Naive thymus-derived CD8-positive, alpha-beta T cell (primary cell): ENCODE measurements at places on chromosomes 7 and 10. TPM values are rescaled to one million over a fixed set of nuclear protein-coding genes. Genes with fewer than 3 reads are reported as not detected.

The CYP2E1 gene
- polyA plus RNA-seq = not detected

The LIPF gene
- polyA plus RNA-seq = not detected

The RSPH10B2 gene
- polyA plus RNA-seq = not detected

The CASP7 gene
- 15.5 TPM for polyA plus RNA-seq

The C7orf33 gene
- polyA plus RNA-seq = not detected

The TFPI2 gene
- not detected for polyA plus RNA-seq

DNA sequence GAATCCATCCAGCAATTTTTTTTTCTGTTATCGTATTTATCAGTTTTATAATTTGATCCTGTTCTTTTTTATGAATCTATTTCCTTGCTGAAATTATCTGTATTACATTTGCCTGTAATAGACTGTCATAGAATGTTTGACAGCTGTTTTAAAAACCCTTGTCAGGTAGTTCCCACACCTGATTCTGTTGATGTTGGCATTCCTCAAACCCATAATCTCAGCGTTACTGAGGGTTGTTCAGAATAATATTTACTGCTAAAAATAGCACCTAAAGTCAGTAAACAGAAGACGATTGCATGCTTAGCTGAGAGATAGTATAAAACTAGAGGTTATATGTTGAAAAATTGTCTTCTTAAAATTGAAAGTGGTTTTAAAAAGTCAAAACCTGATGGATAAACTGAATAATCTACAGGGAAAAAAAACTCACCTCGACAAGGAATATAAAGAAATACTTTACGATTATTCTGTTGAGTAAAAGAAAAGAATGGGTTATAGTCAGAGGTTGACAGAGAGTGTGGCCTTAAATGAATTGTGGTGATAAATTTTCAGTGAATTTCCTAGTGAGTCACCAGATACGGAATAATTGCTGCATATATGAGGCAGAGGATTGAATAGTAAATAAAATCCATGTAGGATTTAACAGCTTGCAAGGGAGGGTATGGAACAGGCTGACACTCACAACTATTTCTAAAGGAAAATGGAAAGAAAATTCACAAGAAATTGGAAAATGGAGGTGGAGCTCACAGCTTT is 824.1 kb upstream of the IGFBP3 start:
- DNase-seq = no peak

GRCh38 chr7:121195874-121196273 is 132.9 kb upstream of the WNT16 start:
- DNase-seq = no peak

DNA sequence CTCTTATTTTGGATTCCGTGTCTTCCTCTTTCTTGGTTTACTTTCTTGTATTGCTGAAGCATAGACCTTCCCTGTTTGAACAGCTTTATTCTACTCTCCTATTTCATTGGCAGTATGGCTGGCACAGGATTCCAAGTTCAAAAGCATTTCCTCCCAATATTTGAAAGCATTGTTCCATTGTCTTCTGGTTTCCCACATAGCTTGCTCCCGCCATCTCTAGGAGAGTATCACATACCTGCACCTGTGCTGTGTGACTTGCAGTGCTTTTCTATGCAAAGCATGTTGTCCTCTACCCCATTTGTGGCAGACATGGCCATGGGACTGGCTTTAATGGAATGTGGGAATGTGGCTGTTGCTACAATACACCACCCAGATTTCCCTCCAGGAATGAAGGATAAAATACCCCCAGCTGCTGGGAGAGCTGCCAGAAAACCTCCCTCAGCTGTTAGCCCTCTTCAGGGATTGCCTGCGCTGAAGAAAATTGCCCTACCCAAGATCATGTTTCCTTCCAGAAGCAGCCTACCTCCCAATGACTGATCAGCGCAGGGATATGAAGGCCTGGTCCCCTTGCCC is 6.9 kb upstream of the MYOF start:
- no peak for DNase-seq

GRCh38 chr7:93958651-93959050 is 37.1 kb downstream of the GNG11 start:
- DNase-seq = no peak

DNA sequence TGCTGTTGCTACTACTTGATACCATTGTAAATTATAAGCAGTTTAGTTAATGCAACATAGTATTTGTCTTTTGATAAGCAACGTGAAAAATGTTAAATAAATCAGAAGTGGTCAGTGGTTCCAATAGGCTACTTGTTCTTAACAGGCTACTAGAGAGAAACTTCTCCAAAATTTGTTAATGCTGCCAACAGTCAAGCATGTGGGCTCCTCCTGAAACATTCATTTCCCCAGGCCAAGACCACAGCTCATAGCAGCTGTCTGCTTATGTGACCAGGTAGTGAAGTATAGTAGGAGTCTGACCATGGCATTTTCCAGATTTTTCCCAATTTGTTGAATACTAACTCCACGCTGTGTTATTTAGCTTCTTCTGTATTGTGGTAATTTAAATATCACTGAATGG is 81.0 kb downstream of the CYP51A1 start:
- no peak for DNase-seq

DNA sequence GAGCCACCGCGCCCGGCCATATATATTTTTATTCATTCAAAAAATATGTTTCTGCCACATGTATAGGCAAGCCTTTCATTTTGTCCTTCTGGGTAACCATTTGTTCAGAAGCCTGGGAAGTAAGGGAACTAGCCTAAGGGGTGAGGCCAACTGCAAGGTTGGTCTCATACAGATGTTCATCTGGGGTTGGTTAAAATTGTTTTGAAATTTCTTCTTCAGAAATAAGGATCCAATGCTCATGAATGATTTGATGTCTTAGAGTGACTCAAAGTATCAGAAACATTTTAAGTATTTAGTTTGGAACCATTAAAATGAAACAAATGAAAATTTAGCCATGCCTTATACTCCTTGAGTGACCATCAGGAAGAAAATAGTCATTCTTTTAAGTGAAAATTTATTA is 397.2 kb downstream of the SUGCT start:
- no peak for DNase-seq

- no peak for DNase-seq
Measured at GRCh38 chr7:123558289-123558874, 764 bp upstream of the NDUFA5 start.

DNA sequence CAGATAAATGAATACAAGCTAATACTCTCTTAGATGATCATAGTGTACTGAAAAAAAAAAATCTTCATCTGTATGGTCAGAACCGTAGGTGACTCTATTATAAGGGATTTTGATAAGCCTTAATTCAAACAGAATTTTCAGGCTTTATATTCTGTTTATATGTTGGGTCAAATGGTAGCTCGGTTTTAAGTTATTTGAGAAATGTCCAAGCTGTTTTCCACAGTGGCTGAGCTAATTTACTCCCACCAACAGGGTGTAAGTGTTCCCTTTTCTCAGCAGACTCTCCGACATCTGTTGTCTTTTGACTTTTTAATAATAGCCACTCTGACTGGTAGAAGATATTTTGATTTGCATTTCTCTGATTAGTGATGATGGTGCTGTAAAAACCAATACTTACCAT is 328.8 kb upstream of the MAGI2 start:
- DNase-seq = no peak

DNA sequence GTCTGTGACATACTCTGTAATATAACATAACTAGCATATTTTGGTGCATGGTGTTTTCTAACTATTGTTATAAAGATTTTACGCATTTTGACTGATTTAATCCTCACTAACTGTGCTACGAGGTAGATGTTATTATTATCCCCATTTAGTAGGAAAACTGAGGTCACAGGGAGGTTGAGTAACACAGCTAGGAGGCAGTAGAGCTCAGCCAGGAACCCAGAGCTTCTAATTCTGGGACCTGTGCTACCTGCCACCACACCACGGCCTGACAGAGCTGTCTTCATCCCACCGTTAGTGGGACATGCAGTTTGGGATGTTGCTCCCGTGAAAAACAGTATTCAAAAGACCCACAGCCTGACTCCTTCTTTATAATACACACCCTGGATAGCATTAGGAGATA is 962.5 kb downstream of the CNTNAP2 start:
- no peak for DNase-seq

GRCh38 chr10:122847782-122848604 is 2.3 kb upstream of the CUZD1 start:
- DNase-seq = no peak

DNA sequence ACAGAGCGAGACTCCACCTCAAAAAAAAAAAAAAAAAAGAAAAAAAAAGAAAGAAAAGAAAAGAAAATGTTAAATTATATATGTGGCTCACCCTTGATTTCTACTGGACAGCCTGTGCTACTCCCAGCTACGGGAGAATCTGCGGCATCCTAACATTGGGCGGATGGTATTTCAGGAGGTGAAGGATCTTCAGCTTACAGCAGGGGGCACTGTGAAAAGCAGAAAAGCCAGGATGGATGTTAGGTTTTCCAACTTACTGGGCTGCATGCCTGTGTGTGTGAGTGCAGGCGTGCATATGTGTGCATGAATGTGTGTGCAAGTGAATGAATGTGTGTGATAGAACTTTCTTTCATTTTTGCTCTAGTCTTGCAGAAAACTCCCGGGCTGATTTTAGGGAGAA is 1066.5 kb downstream of the TYW1 start:
- DNase-seq = no peak

DNA sequence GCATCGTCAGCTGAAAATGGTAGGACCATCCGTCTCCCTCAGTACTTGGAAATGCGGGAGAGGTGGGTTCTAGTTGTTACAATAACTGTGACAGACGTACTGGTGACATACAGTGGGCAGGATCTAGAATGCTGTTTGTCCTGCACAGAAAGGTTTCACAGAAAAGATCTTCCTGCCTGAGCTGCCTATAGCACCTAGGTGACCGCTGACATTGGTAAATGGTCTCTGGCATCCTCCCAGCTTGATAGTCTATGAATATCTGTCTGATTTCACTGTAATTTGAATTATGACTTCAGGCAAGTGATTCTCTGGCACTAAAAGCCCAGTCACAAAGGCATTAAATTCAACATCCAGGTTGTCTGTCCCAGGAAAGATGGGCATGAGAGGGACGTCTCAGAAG is 38.2 kb upstream of the CCDC3 start:
- no peak for DNase-seq
